ENCODE measurements at places on chromosomes 6 and 20.

GRCh38 chr6:89311853-89312531, 3.1 kb downstream of the GABRR2 start:
- no peak for DNase-seq

DNA sequence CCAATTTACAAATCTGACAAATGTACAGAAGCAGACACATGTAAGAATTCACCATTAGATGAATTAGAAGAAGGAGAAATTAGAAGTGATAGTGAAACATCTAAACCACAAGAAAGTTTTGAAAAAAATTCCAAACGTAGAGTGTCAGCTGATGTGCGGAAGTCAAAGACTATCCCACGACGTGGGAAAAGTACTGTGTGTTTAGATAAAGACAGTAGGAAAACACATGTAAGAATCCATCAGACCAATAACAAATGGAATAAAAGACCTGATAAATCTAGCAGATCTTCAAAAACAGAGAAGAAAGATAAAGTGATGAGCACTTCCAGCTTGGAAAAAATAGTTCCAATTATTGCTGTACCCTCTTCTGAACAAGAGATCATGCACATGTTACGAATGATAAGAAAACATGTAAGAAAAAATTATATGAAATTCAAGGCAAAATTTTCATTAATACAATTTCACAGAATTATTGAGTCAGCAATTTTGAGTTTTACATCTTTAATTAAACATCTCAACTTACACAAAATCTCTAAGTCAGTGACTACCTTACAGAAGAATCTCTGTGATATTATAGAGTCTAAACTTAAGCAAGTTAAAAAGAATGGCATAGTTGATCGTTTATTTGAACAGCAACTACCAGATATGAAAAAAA, 28.1 kb upstream of the GJA10 start:
- no peak for DNase-seq

DNA sequence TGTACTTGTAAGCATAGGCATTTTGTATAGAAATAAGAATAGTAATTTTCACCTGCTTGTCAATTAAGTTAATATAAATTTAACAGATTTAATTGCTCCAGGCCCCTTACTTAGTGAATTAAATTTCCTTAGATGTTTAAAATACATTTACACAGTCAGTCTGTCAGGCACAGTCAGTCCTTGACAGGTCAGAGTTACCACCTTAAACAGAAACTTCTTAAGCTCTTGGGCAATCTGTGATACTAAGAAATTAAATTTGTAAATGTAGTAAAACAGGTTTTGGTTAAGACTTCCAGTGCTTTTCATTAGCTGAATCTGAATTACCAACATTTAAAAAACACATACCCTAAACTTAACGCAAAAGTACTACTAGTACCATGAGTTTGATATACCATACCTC, 15.9 kb downstream of the PTPRA start:
- no peak for DNase-seq

GRCh38 chr20:59182401-59183044, 18.9 kb downstream of the ZNF831 start:
- DNase-seq: no peak

- DNase-seq: no peak
These were observed 8.6 kb downstream of the AHCY start for GRCh38 chr20:34294563-34294962.

DNA sequence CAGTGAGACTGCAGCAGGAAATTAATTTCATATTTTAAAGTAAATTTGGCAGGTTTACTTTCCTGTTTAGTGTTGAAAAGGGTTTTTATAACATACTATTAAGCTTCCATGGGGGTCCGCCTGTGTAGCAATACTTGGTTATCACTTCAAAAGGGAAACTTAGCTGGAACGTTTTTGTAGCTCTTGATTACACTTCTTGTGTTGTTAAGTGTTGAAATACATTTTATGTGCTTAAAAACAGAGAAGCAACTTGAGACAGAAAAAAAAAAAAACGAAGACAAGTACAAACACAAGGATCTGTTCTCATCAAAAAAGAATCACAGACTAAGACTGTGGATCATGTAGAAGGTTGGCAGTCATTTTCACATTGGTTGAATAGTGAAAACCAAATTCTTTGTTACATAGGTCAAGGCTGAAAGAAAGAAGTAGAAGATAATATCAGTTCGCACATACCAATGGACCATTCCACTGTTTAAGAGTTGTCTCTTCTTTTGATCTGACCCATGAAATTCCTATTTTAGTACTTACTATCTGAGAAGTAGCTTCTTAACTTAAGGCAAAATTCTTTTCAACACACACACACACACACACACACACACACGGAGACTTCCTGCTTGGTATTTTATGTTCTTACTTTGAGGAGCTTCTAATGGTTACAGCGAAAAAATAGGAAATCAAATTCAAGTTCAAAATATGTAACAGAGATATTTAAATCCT, 113.9 kb upstream of the SLC35B3 start:
- DNase-seq: no peak

GRCh38 chr6:148649454-148649963, 97.3 kb upstream of the UST start:
- no peak for DNase-seq

DNA sequence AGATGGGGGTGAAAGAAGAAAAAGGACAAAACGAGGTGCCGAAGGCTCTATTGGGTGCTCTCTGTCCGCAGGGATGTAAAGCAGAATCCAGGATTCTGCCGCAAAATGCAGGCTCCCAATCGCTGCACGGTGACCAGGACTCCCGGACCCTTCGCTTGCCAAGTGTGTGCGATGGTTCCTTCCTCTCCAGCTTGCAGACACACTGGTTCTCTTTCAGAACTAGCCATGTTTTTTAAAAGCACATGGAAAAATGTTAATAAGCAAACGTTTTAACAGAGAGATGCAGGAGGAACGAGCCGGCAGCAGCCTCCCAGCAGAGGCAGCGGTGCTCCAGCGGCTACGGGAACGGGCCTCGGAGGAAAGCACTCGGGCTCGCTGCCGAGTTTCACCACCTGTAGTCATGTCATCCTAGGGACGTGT, 59.6 kb downstream of the ZNF831 start:
- DNase-seq: no peak

DNA sequence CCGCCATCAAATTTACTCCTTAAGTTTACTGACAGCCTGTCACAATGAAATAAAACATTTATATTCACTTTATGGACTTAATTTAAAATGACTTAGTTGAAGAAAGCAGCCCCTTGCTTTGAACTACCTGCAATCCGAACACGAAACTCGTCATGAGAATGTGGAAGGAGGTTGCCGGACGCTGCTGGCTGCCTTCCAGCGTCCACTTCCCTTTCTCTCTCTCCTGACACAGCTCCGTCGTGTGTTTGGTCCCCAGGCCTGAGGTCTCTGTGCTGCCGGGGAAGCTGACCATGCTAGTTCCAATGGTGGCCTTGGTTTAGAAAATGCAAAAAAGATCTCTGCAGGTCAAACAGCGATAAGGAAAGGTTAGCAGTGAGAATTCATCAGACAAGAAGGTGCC, 519.7 kb downstream of the CDH26 start:
- DNase-seq: no peak

DNA sequence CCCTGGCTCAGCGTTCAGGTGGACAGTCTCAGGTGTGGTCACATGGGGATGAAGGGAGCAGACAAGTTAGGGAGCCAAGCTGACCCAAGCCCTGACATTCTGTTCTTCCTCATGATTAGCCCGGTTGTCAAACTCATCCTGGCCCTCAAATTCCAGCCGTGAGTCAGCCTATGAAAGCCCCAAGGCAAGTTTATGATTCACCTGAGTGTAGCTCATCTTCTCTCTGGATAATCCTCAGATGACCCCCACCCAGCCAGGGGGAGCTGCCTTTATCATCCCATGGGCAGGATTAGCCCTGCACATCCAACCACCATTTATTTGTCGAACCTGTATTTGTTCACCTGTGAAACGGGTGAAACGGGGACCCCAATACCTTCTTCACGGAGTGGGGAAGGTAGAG, 161.9 kb downstream of the DHX35 start:
- no peak for DNase-seq

DNA sequence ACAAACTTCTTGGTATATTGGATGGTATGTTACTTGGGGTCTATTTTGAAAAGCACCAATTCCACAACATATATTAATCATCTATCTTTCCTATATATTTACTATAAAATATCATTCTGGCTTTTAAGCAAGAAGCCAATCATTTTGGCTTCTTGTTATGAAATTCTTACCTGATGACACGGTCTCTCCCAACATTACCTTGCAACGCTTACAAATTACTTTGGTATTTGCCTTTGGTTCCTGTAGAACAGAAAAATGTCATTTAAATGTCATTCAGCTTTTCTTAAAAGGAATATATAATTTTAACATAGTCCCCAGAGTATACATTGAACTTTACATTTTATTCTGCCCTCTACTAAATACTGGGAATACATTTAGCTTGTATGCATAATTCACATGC, 27.4 kb downstream of the UBE3D start:
- no peak for DNase-seq

GRCh38 chr6:11007715-11008608, 36.1 kb downstream of the ELOVL2 start:
- DNase-seq: no peak

DNA sequence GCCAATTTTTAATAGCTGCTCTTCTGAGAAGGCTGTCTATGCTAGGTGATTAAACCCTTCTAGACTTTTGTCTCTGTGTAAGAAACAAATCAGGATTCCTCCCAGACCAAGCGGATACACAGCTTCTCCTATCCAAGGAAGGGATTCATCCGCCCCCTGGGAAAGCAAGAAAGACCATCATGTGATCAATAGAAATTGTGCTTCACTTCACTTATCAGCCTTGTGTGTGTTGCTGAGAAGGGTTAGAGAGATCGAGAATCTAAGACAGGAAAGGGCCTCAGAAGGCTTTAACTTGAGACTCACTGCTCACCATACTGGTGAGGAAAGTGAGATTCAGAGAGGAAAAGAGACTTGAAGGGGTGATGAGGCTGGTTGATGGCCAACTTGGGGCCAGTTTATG, 1.5 kb downstream of the ABCC10 start:
- DNase-seq: no peak

- no peak for DNase-seq
These were observed 26.1 kb downstream of the FARS2 start for GRCh38 chr6:5287205-5287965.

GRCh38 chr6:134187751-134188150, 130.2 kb downstream of the SGK1 start:
- DNase-seq: no peak

- DNase-seq: peak; percentile 33
These were observed 182.6 kb downstream of the RNGTT start for GRCh38 chr6:88780714-88781389.
